Neural progenitor cell (in vitro differentiated cells): ENCODE measurements at places on chromosomes 1 and 21. TPM values are rescaled to one million over a fixed set of nuclear protein-coding genes. Genes with fewer than 3 reads are reported as not detected.

Gene IFI44L
- not detected in 2 replicates for total RNA-seq

Gene LIN28A
- 1,311 and 1,384 TPM in 2 replicates for total RNA-seq

Gene ACP6
- total RNA-seq, result 25.9 and 27.6 TPM in 2 replicates

Gene PLPPR4
- total RNA-seq, result 0.09 and 0.46 TPM in 2 replicates

Gene TAS1R1
- total RNA-seq, result not detected in 2 replicates

Gene PLEKHN1
- 0.09 TPM in 1 of 2 replicates, not detected in the other for total RNA-seq

Gene SH2D2A
- total RNA-seq, result 1.2 TPM in 1 of 2 replicates, not detected in the other

Gene CELA2A
- total RNA-seq, result not detected in 2 replicates

GRCh38 chr1:175287377-175287776, 94.8 kb upstream of the KIAA0040 start:
- DNase-seq, result no peak

DNA sequence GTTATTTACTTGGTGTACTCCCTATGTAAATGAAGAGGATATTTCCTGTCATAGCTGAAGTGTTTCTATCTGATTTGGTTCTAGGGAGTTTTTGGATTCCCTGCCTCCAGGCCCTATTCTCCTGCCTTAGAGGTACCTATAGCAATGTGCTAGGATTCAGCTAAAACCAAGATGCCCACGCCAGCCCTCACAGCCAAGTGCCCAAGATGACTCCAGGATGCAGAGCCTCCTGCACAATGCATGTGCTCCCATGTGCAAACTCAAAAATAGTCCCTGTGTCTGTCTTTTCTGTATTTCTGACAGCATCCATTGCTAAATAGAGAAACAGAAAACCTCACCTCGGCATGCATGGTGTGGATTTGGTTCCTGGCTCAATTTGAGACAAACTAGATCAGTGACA, 887 bp upstream of the TARBP1 start:
- DNase-seq, result no peak

- no peak for DNase-seq
Measured at GRCh38 chr1:7376676-7377075, 394.4 kb upstream of the VAMP3 start.

GRCh38 chr1:160232911-160233310, 27.7 kb downstream of the PEA15 start:
- DNase-seq, result no peak

- DNase-seq, result no peak
Measured at GRCh38 chr1:162136760-162137159, 67.3 kb downstream of the NOS1AP start.

DNA sequence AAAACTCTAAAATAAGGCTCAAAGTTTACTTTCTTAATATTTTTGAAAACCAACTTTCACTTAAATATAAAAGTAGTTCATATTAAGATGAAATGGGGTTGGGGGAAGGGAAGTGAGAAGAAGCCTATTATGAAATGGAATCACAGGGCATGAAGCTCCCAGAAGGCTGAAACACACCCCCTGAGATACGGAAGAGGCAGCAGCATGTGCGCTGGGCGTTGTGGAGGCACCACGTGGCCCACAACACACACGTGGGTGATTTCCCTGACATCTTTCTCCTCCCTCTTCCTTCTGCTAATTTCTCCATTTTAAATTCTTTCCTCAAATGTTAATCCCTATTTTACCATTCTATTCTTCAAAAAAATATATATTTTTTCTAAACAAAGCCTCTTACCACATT, 35.6 kb upstream of the SEC16B start:
- no peak for DNase-seq

GRCh38 chr1:201916649-201917249, 28.1 kb downstream of the SHISA4 start:
- DNase-seq, result no peak

- no peak for DNase-seq
Measured at GRCh38 chr1:153610811-153611301, 2.1 kb downstream of the S100A16 start.

DNA sequence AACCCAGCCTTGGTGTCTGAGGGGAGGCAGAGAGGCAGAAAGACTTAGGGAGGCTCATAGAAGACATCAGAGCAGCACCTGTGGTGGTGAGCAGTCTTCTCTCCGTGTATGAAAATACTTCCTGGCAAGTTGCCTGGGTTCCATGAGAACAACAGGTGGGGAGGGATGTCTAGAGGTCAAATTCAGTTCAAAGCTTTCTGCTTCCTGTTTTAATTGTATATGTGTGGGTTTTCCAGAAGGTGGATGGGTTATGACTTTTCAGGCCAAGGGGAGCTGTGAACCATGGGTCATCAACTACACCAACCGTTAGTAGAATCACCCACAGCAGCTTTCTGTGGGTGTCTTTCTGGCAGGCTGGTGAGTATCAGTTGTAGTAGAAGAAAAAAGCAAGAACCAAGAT, 4.1 kb upstream of the FCRL2 start:
- DNase-seq, result no peak

DNA sequence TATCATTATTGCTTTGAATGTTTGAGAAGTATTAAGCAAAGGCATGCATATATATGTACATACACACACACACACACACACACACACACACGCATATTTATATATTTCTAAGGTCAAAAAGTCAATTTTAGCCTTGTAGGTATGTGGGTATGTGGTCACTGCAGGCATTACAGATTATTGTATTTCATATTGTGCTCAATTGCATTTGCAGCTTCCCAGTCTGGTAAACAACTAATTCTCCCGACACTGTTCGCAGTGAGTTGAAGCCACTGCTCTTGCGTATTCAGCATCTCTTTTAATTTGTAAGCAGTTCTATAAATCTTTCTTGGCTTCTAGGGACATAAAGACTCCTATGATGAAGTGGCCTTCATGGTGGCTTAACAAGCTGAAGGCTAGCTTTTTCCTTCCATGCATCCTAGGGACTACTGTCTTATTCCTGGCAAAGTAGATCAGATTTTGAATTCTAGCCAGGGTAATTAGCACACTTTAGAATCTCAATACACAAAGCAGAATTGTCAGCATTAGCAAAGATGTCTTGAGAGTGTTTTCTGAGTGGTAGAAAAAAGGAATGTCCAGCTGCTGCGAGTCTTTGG, 368.6 kb upstream of the NEGR1 start:
- DNase-seq, result no peak

- no peak for DNase-seq
Measured at GRCh38 chr1:202915146-202915545, 11.9 kb downstream of the KLHL12 start.

DNA sequence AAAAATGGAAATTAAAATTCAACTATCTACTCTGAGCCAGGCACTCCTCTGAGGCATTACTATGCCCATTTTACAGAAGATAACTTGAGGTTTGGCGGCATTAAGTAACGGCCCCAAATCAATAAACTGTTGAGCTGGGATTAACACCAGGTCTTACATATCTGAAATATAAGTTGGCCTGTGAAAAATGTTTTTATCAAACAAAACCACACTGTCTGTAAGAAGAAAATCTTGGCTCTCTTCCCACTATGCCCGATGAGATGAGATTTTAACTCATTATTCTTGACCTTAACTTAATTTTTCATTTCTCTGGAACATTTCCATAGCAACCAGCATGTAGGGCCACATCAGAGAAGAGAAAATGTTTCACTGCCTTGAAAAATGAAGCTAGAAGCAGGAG, 21.8 kb downstream of the RC3H1 start:
- DNase-seq, result no peak

- peak; percentile 38 for DNase-seq
Measured at GRCh38 chr1:2583871-2584351, 2.7 kb upstream of the PRXL2B start.

DNA sequence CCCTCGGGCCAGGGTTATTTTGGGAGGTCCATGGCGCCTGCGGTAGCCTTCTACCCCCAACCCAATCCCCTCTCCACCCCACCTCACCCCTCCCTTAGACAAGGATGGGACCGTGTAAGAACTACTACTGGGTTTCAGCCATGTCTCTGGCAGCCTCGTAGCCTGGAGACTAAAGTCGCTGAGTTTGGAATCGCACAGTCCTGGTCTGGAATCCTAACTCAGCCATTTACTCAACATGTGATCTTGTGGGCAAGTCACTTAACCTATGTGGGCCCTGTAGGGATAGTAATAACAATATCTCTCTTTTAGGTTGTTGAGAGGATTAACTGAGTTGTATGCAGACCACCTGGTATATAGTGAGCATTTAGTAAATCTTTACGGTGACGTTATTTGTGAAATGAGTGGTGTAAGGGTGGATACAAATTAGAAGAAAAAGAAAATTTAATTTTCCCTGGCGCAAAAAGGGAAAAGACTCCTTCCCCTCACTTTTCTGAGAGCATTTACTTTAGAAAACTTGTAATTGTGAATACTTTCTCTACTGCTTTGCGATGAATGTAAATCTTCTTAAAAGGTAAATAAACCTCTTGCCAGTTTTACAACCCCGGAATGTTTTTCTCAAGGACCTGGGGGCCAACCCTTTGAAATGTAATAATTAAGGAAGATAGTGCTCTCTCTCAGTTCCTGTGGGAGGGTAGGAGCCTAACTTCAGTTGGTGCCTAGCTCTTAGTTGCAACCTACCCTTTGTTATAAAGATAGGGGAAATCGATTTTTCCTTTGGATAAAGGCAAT, 615 bp upstream of the MRPS15 start:
- DNase-seq, result no peak

GRCh38 chr1:30953685-30954084, 45.1 kb upstream of the SDC3 start:
- no peak for DNase-seq

GRCh38 chr1:190192627-190193026, 285.0 kb downstream of the BRINP3 start:
- DNase-seq, result no peak

DNA sequence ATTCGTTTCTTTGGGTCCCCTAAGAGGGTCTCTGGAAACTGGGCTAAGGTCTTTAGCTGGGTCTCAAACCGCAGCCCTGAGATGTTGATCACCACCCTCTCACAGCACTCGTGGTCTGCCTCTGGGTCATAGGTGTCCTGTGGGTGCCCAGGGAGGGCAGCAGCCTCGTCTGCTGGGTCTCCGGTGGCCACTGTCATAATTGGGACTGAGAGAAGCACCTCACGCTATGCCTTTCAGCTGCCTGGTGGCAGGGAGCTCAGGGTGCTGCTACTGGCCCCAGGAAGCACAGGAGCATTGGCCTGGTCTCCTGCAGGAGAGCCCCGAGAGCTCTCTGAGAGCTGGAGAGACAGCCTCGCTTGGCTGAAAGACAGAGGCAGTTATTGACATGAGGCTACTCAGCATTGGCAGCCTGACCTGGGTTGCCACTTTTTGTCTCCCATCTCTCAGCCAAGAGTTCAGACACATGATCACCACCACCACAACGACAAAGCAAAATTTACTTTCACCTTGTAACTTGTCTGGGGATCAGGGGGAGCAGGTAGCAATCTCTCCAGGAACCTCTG, 1.5 kb downstream of the KCNA2 start:
- DNase-seq, result no peak

- no peak for DNase-seq
Measured at GRCh38 chr21:45075596-45076244, 1.3 kb downstream of the ADARB1 start.

DNA sequence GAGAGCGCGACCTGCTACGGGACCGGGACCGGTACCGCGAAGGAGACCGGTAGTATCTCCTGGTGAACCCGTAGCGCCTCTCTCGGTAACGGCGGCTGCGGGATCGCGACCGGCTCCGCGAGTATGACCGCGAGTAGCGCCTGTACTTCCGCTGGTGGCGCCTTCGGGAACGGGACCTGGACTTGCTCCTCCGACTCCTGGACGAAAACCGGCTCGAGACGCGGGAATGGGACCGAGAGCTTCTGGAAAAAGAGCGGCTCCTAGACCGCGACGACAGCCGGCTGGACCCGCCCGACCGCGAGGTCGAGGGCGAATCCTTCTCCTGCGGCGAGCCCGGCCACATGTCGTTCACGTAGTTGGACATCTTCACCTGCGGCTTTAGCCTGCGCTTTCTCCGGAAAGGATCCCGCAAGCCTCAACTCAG, 642 bp downstream of the RSRP1 start:
- DNase-seq, result peak; percentile 66

DNA sequence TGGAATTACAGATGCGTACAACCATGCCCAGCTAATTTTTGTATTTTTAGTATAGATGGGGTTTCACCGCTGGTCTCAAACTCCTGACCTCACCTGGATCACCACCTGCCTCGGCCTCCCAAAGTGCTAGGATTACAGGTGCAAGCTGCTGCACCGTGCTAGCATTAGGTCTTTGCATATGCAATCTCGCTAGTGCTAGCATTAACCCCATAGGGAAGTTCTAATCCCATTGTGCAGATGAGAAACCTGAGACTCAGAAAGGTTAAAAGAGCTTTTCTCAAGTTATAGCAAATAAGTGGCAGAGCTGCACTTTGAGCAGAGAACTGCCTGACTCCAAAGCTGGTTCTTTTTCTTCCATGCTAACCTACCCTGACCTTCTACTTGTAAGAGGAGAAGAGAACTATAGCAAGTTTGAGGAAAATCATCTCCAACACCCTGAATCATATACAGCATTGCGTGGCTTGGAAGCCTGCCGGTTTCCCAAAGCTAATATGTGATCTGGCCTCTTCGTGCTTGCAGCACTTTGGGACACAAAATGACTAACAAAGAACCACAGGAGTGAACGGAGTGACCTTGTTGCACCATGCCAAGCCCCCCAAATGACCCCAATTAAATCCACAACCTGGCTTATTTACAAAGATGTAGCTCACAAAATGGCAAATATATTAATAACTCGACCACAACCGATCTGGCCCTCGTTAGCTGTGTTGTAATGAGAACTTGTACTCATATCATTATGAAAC, 185.1 kb downstream of the TM2D1 start:
- DNase-seq, result peak; percentile 2

DNA sequence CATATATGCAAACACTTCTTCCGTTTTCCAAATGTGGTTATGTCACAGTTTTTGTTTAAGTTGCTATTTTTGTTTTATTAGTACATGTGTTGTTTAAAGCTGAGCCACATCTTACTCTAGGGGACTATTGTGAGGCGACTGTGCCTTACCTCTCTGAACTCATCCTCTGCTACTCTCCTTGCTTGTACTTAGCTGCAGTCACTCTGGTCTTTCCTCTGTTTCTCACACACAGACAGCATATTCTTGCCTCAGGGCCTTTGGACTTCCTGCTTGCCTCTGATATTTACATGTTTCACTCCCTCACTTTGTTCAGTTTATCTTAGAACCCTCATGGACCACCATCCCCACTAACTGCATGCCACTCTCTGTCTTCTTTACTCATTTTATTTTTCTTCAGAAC, 101.1 kb downstream of the MACF1 start:
- DNase-seq, result no peak

DNA sequence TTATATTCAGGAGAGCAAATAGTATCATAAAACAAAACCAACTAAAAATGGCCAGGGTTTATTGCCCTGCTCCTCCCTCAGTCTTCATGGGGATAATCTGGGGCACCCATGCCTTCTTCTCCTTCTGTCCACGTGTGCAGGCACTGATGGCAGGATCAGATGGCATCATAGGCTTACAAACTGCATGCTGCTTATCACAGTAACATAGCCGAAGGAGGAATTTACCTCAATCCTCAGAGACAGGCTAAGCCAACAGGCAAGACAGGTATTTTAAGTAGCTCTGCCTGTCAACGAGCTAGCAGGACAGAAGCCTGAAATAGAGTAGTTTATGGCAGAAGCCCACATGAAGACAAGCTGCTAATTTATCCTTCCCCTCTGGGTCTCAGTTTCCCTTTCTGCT, 9.4 kb downstream of the LAMB3 start:
- no peak for DNase-seq

- DNase-seq, result no peak
Measured at GRCh38 chr1:222048094-222048595, 306.3 kb upstream of the DUSP10 start.
